ENCODE measurements at places on chromosomes 7 and 10.

GRCh38 chr7:151260883-151261282, 12.4 kb upstream of the SMARCD3 start:
- no peak for DNase-seq

GRCh38 chr7:128082431-128082830, 51.2 kb upstream of the LRRC4 start:
- no peak for DNase-seq

DNA sequence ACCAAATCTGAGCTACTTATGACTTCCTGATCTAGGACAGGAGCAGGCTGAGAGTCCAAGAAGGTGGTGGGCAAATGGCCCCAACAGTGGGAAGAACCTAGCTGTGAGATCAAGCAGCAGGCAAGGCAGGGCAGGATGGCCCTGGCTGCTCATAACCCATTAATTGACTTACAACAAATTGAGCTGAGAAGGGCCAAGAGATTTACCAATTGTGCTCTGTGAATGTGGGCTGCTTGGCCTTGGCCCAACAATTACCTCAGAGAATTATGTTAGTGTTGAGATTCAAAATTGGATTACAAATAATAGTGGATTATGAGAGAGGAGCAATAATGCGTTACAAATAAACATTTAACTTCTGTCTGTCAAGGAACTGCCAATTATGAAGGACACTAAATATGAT, 956.5 kb downstream of the KCNMA1 start:
- DNase-seq = no peak

DNA sequence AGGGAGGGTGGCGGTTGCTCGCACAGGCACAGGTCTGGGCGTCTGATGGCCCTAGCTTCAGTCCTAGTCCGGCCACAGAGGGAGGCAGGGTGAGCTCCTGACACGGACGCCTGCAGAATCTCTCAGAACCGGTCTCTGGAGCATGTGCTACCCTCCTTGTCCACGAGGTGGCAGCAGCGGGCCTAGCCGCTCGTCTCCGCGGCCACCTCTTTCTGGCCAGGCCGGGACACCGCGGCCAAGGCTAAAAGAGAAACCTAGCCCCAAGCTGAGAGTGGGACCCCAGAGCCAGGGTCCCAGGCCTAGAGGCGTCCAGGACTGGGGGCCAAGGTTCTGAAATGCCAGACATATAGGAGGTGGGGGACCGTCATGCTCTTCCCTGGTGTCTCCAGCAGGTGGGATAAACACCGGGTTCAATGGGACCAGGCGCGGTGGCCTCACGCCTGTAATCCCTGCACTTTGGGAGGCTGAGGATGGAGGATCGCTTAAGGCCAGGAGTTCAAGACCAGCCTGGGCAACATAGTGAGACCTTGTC, 3.2 kb upstream of the LAT2 start:
- peak; percentile 64 for DNase-seq

GRCh38 chr7:129462420-129462819, 28.2 kb downstream of the STRIP2 start:
- DNase-seq = no peak

DNA sequence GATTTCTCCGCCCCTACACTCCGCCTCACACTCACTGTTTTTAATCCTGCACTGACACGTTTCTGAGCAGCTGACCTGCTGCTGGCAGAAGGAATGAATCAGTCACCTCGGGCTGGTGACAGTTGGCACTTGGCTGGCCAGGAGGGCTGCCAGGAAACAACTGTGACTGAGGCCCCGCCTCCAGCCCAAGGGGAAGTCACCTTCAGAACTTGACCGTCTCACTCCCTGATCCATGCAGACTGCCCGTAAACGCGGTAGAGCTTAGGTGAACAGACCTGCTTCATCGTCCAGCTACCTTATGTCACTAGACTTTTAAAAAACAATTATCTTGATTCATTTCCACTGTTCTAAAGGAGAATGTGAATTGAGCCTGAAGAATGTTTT, 107.5 kb downstream of the DOCK1 start:
- peak; percentile 7 for DNase-seq

GRCh38 chr7:155741805-155742204, 70.5 kb downstream of the SHH start:
- no peak for DNase-seq

- no peak for DNase-seq
Observed at GRCh38 chr7:69889338-69889975, 291.2 kb downstream of the AUTS2 start.

DNA sequence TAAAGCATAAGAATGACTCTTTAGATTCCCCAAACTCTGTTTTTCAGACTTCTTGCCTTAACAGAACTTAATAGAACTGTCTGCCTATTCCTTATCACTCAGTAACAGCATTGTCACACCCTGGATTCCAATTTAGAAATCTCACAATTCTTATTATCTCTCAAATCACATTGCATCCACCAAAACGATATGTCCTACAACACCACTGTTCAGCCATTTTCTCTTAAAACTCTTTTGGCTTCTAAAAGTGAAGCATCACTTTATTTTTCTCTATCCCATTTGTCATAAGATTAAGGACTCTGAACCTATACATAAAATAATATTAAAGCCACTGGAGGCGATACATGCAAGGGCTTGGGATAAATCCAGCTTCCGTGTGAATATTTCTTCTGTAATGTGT, 1.2 kb upstream of the CPED1 start:
- no peak for DNase-seq

DNA sequence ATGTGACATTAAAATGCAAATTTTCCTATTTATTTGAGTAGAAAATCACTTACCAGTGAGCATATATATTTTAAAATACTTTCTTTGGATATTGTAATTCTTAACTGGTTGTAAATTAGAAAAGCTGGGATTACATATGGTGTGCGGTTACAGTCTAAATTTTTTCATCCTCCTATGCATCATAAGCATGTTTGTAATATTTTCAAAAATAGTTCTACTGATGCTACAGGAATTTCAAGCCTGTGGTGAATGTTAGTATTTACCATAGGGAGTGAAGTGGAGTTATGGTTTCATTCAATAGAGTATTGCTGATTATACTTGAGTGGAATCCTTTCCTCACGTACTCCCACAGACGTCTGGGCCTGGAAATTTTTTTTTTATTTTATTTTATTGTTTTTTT, 34.6 kb upstream of the ST7 start:
- no peak for DNase-seq

- no peak for DNase-seq
Observed at GRCh38 chr10:88853155-88853881, 1.7 kb upstream of the ANKRD22 start.

DNA sequence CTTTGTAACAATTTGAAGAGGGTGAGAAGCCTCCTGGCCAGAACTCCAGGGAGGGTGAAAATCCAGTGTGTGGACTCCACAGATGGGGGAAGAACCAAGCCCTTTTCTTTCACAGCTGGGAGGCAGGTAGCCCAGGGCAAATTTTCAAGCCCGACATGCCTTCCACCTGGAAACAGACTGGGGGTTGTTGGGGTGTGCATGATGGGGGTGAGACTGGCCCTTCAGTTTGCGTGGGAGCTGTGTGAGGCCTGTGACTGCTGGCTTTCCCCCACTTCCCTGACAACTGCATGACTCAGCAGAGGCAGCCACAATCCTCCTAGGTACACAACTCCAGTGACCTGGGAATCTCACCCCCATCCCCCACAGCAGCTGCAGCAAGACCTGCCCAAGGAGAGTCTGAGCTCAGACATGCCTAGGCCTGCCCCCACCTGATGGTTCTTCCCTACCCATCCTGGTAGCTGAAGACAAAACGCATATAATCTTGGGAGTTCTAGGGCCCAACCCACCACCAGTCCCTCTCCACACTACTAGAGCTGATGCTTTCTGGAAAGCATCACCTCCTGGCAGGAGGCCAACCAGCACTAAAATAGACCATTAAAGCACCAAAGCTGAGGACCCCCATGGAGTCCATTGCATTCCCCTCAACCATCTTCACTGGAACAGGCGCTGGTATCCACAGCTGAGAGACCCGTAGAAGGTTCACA, 445.4 kb downstream of the TFEC start:
- peak; percentile 26 for DNase-seq

DNA sequence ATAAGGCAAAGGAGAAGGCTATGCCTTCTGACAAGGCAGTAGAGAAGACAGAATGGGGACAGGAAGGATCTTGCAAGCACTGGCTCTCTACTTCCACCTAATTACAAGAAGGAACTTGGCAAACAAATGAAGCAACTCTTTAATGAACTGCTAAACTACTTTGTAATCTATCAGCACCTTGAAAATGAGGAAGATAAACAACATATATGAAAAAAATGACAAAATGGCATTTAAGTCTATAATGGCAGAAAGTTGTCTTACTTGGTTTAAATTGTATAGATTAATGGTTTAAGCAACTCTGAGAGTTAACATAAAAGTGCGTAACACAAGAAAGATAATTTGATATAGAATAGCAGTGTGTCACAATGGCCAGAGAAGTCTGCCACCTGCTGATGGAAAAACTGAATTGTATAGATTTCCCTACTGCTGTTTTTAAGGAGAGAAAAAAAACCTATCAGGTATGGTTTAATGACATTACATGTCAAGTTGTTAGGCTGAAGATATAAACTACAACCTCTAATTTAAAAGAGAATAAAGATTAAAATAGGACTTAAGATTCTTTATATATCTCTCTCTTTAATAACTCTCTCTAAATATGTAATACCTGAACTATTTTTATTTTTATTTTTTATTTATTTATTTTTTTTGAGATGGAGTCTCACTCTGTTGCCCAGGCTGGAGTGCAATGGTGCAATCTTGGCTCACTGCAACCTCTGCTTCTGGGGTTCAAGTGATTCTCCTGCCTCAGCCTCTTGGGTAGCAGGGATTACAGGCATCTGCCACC, 11.8 kb downstream of the NT5C3A start:
- peak; percentile 69 for DNase-seq

DNA sequence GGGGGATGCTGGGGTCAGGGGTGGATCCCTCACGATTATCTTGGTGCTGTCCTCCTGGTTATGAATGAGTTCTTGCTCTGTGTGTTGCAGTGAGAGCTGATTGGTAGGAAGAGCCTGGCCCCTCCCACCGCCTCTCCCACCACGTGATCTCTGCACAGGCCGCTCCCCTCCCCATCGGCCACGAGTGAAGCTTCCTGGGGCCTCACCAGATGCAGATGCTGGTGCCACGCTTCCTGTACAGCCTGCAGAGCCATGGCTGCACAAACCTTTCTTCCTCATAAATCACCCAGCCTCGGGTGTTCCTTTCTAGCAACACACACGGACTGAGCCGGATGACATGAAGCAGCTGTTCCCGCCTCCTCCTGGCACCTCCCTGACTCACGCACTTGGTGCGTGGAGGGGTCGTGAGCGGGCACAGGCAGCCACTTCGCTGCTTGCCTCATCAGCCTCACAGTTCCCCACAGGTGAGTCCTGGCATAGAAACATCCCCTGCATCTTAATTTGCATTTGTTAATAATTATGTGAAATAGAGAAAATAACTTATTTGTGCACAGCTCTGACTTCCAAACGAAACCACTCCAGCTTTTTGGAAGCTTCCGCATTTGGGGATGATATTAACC, 210.8 kb downstream of the ADARB2 start:
- no peak for DNase-seq

DNA sequence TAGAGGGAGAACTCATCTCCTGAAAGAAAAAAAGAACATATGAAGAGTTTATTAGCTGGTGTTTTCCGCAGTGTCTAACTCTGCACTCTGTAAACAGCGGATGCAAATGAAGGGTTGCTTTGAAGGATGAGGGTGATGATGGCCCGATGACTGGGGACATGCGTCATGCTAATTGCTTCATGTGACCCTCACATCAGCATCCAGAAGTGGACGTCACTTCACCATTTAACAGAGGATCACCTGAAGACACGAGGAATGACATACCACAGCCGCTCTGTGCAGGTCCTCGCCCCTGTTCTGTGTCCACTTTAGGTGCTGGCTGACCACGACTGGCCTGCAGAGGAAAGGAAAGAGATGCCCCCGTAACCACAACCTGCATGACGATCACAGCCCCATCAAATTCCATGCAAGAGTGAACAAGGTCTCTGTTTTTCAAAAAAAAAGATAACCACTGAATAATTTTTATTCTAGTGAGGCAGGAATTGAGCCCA, 82.9 kb downstream of the KLF6 start:
- no peak for DNase-seq

DNA sequence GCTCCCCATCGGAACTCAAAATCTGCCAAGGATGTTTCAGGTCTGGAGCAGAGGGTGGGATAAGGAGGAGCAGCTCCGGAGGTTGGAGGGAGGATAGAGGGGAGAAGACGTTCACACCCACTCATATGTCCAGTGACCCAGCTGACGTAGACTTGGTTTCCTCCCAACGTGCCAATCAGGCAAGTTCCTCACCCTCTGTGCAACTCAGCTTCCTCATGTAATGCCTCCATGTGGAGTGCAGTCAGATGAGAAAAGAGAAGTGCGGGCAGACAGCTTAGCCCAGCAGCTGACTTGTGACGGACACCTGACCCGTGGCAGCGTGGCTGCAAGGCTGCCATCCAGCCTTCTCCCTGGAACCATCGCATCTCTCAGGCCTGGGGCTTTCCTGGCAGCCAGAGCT, 86.8 kb downstream of the NPTX2 start:
- no peak for DNase-seq

- no peak for DNase-seq
Observed at GRCh38 chr10:119714484-119714816, 11.4 kb upstream of the INPP5F start.

- no peak for DNase-seq
Observed at GRCh38 chr10:27736396-27736795, 9.2 kb downstream of the MKX start.

- no peak for DNase-seq
Observed at GRCh38 chr10:126913316-126913715, 8.1 kb downstream of the DOCK1 start.

DNA sequence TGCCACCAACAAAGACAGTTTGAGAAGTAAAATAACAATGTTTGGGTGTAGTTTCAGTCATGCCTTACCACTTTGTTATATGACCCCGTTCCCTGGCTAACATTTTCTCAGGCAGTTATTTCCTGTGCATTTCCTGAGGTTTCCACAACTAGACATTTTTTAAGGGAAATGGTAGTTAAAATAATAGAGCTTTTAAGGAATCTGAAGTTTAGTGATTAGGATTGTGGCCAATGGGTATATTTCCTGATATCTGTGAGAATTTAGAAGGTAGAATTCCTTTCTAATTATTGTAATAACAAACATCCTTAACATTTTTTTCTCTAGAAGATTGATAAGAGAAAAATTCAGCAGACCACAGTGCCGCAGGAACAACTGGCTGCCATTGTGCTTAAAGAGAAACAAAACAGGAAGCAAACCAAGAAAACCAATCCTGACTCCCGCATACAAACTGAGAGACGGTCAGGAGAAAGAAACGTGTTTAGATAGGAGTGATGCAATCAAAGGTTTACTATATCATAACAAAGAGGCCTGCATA, 193.6 kb downstream of the MBL2 start:
- DNase-seq = no peak

DNA sequence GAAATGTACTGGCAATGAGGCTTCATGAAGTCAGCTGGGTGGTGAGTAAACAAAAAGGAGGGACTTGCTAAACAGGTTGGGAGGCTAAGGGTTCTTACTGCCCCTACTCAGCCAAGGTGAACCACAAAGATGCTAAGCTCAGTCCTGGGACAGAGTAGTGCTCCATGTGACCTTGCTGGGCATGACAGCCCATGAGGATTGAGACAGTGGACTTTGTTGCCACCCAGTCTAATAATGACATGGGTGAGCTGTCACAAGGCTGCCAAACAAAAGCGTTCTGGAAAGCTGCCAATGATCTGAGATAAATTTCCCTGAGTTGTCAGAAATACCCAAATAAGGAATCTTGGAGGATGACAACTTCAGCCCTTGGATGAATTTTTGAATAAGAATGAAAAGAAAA, 75.2 kb downstream of the CLEC2L start:
- no peak for DNase-seq

Data from fibroblast of mammary gland (primary cell).